ENCODE measurements at places on chromosomes 2 and 18. TPM values are rescaled to one million over a fixed set of nuclear protein-coding genes. Genes with fewer than 3 reads are reported as not detected.

Gene DCDC2C
- not detected for polyA plus RNA-seq

GRCh38 chr2:108634576-108635160 lies 84.6 kb upstream of the RANBP2 start:
- peaks cover 3% of the 10 kb centered on the region for H3K36me3 ChIP-seq
- DNase-seq: no peak
- H3K4me3 ChIP-seq: no peak overlapping the region

- no peak overlapping the region for H3K4me3 ChIP-seq
- no peaks in the 10 kb centered on the region for H3K27me3 ChIP-seq
- no peaks in the 10 kb centered on the region for H3K36me3 ChIP-seq
- peaks cover 38% of the 10 kb centered on the region for H3K4me1 ChIP-seq
- H3K27ac ChIP-seq: no peak overlapping the region
These were observed 71.7 kb downstream of the LIMS1 start for GRCh38 chr2:108605947-108606346.

Gene TWIST2
- polyA plus RNA-seq: not detected

Gene STARD6
- polyA plus RNA-seq: 0.55 TPM

DNA sequence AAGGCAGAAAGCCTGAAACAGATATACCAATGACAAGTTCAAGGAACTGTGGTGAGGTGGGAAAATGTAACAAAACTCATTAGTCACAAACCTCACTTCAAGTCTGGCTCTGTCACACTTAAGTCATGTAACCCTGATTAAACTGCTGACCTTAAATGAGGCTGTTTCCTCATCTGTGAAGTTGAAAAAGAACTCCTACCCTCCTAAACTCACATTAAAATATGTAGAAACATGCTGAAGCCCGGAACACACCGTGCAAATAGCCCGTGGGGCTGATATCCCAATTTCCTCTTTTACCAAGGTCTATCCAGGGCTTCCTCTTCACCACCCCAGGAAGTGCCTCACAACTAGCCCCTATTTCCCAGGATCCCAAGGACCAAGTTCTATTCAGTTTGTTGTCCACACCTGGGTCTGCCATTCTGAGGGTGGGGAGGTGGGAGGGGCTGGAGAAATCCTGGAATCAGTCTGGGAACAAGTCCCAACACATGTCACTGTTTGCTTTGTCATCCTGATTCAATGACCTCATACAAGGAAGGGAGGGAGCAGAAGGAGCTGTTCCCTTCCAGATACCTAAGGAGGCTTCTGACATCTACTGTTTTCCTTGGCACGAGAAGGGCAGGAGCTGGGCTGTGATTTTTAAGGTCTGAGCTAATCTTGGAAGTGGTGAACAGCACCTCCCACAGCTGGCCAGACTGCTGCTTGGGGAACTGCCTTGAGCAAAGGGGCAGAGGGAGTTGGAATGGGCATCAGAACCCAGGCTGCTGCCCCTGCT lies 42.3 kb downstream of the SLC4A1AP start:
- H3K4me3 ChIP-seq: no peak overlapping the region
- no peaks in the 10 kb centered on the region for H3K36me3 ChIP-seq
- no peak overlapping the region for H3K27ac ChIP-seq
- no peak for DNase-seq

GRCh38 chr2:63681896-63682295 lies 93.1 kb downstream of the MDH1 start:
- no peaks in the 10 kb centered on the region for H3K4me1 ChIP-seq
- H3K27ac ChIP-seq: no peak overlapping the region
- DNase-seq: no peak
- peaks cover 3% of the 10 kb centered on the region for H3K27me3 ChIP-seq

Gene UPP2
- not detected for polyA plus RNA-seq

DNA sequence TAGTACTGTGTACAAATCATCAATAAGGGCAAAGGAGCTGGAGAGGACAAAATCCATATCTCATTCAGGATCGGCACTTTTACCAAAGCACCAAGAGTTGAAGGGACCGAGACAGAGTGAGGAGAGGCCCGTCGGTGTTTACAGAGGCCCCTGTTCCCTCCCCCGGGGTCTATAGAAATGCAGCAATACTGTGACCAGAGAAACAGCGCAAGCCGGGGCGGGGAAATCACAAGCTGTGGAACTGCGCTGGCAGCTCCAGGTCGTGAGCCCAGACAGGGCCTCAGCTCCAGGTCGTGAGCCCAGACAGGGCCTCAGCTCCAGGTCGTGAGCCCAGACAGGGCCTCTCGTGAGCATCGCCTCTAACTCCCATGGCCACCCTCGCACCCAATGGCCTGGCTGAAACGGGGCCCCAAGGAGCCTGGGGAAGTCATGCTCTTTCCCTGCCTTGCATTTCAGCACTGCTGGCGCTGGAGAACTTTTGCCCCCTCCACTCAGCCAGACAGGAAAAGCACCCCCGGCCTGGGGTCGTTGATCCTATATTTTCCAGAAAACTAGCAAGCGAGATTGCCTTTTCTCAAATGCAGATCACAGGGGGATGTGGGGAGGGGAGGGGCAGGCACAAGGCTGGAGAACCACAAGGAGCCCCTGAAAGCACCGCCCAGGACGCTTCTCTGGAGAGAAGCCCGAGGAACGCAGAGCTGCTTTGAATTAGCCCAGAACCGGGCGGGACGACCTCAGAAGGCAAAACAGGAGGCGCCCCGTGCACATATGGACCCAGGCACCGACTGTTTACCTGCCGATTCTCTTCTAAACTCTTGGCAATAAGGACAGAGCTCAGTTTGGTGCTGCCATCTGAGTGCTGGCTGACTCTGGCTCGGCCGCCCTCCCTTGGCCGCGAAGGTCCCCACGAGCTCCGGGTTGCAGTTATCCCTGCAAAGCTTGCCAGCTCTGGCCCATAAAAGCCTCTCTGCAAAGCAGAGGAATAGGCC lies 223.7 kb downstream of the ACKR3 start:
- DNase-seq: no peak
- no peaks in the 10 kb centered on the region for H3K4me1 ChIP-seq
- no peak overlapping the region for H3K27ac ChIP-seq

All from CD4-positive, CD25-positive, alpha-beta regulatory T cell (primary cell).